ENCODE measurements at places on chromosomes 3 and 15.
A peak's percentile ranks its signal among the peaks of the same experiment; 100 is the strongest.

GRCh38 chr3:70927239-70927638 is 614.8 kb upstream of the MDFIC2 start:
- DNase-seq: no peak

DNA sequence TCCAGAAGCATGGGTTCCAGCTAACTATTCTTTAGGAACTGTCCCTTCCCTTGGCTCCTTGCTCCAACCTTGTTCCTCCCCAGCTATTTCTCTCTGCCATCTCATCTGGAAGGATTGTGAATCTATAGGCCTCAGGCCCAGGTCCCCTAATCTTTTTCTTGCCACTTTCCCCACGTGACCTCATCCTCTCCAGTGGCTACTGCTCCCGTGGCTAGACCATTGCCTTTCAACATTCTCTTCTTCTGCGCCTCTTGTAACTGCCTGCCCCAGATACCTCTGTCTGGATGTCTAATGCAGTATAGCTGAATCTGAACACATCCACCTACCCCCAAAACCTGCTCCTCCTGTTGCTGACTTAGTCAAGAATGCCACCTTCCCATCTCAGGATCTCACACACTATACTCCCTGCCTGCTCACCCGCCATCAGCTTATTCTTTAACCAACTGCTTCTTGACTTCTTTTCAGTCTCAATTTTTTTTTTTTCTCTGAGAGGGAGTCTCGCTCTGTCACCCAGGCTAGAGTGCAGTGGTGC is 5.2 kb downstream of the GPX1 start:
- DNase-seq: no peak

DNA sequence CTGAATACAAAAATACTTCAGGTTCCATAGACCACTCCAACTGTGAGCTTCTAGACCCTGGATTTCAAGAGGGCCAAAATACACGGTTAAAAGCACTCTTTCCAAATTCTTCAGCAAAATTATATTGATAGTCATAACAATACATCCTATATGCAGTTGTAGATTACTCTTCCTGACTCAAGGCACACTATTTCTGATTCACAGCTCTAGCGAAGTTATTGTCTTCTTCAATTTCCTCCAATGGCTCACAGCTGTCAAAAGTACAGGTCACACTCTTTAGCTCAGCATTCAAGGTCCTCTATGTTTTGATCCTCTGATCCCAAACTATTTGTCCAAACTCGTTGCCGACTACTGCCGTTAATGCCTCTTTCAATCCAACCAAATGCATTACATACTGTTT is 13.5 kb upstream of the CCDC80 start:
- no peak for DNase-seq

DNA sequence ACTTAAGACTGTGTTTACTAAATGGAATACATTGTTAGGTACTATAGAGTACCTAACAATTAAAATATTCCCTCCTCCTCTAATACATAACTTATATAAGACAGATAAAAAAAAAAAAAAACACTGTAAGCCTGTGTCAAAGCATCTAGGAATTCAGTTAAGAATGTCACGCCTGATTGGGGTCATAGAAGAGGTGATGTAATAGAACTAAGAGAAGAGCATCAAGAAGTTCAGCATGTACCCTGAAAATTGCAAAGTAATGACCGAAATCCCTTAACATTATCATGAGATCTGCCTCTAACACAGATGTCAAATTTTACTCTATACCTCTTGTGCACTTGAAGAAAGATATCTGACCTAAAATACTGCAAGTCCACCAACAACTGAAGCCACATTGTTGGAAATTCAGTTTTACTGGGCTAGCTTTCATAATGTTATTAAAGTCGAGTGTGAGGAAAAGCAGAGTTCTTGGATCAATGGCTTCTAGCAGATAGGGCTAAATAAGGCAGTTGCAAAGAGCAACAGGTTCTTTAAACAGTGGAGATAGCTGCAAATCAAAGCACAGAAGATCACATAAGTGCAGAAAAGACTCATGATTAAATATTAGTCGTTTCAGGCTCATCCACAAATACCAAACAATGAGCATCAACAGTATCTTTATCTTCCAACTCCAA is 75.0 kb downstream of the TBL1XR1 start:
- DNase-seq: no peak

DNA sequence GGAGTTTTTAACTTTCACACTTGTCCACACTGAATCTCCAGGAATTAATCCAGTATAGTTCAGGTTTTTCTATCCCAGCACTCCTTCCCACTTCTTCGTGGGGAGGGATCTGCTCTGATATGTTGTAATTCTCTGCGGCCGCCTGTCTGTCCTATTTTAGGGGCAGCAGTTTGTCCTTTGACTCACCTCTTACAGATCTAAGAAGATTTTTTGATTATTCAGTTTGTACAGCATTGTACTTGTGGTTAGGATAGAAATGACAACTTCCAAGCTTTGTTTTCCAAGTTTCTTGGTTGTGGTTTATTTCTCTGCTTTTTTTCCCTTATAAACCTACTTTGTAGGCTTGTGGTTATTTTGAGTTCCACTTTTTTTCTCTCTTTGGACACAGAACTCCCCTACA is 601.7 kb downstream of the SI start:
- no peak for DNase-seq

GRCh38 chr3:1093217-1093616 is 393 bp downstream of the CNTN6 start:
- no peak for DNase-seq

- DNase-seq: no peak
These were observed 388.1 kb downstream of the TBC1D5 start for GRCh38 chr3:17354341-17354740.

DNA sequence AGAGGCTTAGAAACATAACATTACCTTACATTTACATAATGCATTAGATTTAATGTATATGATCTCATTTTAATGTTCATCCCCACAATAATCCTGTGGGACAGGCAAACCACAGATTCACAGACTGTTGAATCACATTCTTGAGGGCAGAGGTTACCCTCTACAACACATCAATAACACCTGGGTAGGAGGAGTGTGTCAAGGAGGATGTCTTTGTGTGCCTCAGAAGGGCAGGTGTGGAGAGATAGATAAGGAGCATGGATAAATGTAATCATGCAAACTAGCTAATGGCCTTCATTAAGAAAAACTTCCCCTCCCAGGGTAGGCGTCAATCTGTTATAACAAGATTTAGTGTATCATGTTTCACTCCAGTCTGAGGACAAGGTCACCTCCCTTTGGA is 12.9 kb upstream of the MB21D2 start:
- DNase-seq: no peak

DNA sequence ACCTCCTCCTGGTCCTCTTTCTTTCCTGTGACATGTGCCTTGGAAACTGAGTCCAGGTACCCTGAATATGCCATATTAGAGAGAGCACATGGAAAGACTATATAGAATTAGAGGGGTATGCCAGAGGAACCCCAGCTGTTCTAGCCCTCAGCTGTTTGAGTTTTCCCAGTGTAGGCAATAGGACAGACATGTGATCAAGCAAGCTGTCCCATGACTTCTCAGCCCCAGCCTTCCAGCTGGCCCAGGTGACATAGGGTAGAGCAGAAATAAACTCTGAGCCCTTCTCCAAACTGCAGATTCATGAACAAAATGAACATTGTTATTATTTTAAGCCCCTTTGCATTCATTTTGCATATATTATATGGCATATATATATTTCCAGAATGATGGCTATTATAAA is 118.7 kb downstream of the PPM1L start:
- no peak for DNase-seq

- no peak for DNase-seq
These were observed 51.9 kb downstream of the RPLP1 start for GRCh38 chr15:69504352-69505040.

GRCh38 chr3:179719048-179719734 is 66.4 kb downstream of the USP13 start:
- DNase-seq: no peak

DNA sequence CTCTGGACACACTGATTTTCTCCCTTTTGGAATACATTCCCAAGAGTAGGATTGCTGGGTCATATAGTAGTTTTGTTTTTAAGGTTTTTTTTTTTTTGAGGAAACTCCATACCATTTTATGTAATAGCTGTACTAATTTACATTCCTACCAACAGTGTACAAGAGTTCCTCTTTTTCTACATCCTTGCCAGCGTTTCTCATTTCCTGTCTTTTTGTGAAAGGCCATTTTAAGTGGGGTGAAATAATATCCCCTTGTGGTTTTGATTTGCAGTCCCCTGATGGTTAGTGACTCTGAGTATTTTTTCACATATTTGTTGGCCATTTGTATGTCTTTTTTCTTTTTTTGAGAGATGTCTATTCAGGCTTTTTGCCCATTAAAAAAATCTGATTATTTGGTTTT is 1205.5 kb downstream of the ROBO1 start:
- DNase-seq: no peak

DNA sequence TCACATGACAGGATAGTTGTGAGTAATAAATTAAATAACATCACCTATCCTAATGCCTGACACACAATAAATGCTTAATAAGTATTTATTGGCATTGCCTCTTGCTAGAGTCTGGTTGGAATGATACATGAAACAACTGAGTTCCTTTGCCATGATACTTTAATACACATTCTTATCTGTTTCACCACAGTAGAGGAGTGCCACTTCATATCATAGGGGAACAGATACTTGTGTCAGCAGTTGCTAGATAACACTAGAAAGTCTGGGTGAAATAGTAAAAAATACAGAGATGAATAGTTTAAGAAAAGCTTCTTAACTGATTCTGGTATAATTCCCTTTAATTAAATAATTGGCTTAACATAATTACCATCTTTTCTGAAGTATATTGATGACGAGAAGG is 380.0 kb upstream of the GOLIM4 start:
- no peak for DNase-seq

- DNase-seq: no peak
These were observed 18.7 kb upstream of the PDE8A start for GRCh38 chr15:84962955-84963354.

GRCh38 chr3:138234401-138235179 is 47.5 kb downstream of the ARMC8 start:
- DNase-seq: peak; percentile 39

GRCh38 chr3:27657404-27657803 is 64.7 kb downstream of the EOMES start:
- DNase-seq: no peak

DNA sequence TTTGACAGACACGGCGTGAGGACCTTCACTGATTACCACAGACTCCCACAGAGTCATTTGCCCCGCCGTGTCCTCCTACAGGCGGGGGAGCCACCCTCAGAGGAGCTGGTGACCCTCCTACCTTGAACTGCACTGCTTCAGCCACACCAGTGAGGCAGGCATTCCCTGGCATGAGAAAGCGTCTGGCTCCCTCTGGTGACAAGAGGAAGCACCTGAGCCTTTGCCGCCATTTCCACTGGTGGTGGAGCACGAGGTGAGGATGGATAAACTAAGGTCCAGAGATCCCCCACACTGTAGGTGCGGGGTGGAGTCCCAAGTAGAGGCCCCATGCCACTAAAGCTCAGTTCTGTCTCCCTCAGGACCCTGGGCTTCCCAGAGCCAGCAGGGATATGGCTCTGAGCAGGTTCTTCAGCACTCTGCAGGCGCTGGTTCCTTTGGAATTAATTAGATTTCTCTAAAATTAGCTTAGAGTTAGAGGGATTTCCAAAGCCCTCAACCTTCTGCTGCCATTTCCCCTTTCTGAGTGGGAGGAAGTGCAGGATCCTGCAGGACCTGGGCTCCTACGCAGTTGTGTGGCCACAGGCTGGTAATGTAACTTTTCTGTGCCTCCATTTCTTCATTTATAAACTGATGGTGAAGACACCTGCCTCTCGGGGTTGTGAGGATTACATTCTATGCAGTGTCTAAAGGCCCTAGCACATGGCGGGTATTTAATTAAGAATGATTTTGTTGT is 224.0 kb downstream of the SLCO3A1 start:
- peak; percentile 76 for DNase-seq

GRCh38 chr3:13367728-13368127 is 52.4 kb downstream of the NUP210 start:
- no peak for DNase-seq
